Sciatic nerve (tissue), 2 donors: ENCODE measurements at places on chromosomes 3 and 15. TPM values are rescaled to one million over a fixed set of nuclear protein-coding genes. Genes with fewer than 3 reads are reported as not detected.

The LRTM1 gene
- total RNA-seq = not detected

The CFAP100 gene
- total RNA-seq = 1.5 TPM

The CYP1A2 gene
- total RNA-seq = not detected

The WHAMM gene
- 14.2 TPM for total RNA-seq

DNA sequence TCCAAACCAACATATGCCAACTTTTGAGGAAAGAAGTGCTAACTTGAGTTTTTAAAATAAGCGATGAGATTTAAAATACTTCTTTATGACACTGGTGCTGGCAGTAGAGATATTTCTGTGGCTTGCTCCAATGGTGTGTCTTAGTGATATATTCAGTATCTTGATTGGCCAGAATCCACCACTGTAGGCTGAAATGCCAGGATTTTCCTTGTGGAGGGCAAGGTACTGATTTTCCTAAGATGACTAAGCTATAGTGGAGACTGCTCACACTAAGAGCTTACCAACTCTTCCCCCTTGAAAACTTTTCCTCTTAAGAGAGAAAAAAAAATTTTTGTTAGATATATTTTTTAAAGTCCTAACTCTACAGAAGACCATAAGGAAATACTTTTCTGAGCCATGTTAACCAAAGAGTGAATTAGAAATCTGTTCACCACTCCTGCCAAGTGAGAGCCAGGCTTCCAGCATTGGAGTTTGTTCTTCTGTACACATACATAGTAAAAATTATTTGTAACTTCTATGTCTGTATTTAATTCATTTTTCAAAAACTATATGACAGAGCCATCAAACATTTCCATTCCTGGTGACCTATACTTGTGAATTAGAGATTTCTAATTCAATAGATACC, 109.1 kb downstream of the PPP2R3A start:
- no peak for DNase-seq

GRCh38 chr15:98916826-98917225, 90.8 kb downstream of the PGPEP1L start:
- DNase-seq = no peak

GRCh38 chr3:30673425-30674341, 67.3 kb downstream of the TGFBR2 start:
- DNase-seq = no peak

GRCh38 chr3:144763878-144764454, 792.3 kb downstream of the DIPK2A start:
- DNase-seq = no peak

GRCh38 chr3:128133273-128133883, 9.8 kb upstream of the RUVBL1 start:
- no peak for DNase-seq
